CD8-positive, alpha-beta memory T cell (primary cell): ENCODE measurements at places on chromosomes 6 and 20.

- peak; percentile 55 for DNase-seq
These were observed 36.7 kb upstream of the AAR2 start for GRCh38 chr20:36199345-36200257.

DNA sequence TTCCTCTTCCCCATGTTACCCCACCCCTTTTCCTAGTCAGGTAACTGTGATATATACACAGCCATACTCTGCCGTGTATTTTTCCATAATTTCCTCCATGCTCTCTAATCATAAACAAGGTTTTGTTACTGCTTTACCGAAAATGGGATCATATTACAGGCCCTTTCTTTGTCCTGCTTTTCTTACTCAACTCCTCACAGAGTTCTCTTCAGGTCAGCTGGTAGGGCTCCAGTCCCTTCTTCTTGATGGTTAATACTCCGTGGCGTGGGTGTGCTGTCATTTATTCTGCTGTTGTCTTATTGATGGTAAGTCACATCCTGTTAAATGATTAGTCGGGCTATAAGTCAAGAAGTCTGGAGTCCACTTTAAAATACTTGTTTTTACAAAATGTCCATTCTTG is 24.9 kb upstream of the PI16 start:
- no peak for DNase-seq

GRCh38 chr6:42751055-42751454 is 5.2 kb upstream of the TBCC start:
- DNase-seq: no peak

DNA sequence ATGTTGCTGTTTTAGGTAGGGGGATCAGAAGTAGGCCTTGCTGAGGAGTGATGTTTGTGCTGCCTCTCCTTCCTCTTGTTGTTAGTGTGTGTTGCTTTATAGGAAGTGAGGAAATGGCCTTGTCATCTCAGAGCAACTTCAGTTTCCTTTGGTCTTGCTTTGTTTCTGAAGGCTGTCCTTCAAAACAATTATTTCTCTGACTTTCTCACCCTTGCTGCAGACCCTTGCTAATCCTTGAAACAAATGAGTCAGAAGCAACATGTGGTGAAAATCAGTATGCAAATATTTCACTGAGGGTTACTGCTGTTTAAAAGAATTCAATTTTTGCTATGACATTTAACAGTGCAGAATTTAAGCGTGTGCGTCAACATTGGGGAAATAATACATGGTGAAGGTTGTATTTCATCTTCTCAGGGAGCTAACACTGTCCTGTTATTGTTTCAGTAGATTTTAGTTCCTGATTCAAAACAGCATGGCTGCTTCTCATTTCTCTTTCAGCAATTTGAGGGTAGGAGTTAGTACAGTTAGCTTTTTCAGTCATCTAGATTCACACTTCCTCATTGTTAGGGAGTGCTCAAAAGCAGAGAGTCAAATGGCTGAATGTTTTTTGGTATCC is 13.8 kb downstream of the RNF144B start:
- no peak for DNase-seq

GRCh38 chr20:2762578-2763131 is 37.8 kb downstream of the CPXM1 start:
- no peak for DNase-seq

DNA sequence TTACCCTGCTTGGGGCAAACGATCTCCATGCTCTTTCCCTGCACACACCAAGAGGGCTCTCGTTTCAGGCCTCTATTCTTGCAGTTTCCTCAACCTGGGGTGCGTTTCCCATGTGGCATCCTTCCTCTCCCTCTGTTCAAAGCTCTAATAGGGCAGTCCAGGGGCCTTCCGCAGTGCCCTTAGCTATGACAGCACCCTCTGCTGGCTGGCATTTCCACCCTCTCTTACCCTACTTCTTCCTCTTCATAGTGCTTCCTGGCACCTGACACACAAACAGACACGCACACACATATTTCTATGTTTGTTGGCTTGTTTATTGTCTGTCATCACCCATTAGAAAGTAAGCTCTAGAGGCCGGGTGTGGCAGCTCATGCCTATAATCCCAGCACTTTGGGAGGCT is 294.0 kb downstream of the CLIC5 start:
- DNase-seq: no peak

- no peak for DNase-seq
These were observed 1.3 kb upstream of the HLA-A start for GRCh38 chr6:29941016-29941415.

DNA sequence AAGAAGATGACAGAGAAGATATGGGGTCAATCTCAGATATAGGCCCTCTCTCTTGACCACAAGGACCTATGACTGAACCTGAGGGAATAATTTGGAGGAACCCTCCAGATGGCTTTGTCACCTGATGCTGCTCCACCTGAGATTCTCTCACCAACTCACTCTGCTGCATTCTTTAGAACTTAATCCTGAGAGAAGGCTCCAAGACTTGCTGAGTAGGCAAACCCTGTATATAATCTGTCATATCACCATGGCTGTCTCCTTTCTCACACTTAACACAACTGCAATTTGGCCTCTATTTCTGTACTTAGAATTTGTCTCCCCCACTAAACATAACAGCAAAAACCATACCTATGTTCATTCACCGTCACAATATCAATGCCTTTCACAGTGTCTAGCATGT is 172.3 kb downstream of the PKHD1 start:
- no peak for DNase-seq

GRCh38 chr6:73610444-73611275 is 43.1 kb downstream of the SLC17A5 start:
- no peak for DNase-seq

- DNase-seq: no peak
These were observed 35.1 kb downstream of the TULP4 start for GRCh38 chr6:158347335-158347734.

GRCh38 chr6:122640366-122640765 is 30.2 kb downstream of the PKIB start:
- DNase-seq: no peak

DNA sequence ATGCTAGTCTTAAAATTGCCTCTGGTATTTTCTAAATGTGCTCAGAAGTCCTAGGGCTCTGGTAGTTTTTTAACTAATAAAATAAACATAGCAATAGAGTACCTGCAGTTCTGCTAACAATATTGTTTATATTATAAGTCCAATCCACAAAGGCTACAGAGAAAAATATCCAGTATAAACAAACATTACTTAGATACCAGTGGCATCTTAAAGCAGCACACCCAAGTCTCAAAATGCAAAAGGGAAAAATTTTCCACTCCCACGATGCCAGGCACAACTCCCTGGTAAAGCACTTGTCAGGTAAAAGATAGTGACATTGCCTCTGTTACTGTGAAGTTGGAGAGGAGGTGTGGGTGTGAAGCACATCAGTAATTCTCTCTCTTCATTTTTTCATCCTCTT is 123.3 kb downstream of the OGFRL1 start:
- no peak for DNase-seq

- DNase-seq: no peak
These were observed 7.4 kb downstream of the PTPRA start for GRCh38 chr20:2880650-2881049.

DNA sequence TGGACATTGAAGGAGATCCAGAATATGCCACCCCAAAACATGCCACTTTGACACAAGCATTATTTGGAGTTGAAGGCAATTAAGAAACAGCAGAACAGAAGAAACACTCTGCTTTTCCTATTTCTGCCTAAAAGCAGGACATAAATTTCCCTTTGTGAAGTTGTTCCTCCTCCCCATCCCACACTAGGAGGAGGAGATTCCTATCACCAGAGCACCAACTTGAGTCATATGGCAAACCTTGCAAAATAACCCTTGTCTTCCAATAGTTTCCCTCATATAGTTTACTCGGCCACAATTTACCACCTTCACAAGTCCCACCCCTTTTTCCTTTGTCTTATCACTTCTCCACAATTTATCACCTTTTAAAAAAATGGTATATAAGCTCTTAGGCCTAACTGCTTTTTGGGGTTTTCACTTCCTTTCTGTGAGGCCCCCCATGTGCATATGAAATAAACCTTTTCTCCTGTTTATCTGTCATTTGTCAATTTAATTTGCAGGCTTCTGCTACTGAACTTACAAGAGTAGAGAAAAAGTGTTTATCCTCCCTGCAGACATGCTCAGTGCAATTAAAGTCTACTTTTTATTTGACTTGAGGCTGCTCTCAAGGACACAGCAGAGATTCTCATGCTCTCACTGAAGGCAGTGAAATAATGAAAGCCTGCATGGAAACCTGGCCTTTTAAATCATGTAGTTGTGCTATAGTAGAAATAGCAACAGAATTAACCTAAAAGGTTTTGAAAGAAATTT is 2.8 kb upstream of the RAB23 start:
- DNase-seq: no peak

DNA sequence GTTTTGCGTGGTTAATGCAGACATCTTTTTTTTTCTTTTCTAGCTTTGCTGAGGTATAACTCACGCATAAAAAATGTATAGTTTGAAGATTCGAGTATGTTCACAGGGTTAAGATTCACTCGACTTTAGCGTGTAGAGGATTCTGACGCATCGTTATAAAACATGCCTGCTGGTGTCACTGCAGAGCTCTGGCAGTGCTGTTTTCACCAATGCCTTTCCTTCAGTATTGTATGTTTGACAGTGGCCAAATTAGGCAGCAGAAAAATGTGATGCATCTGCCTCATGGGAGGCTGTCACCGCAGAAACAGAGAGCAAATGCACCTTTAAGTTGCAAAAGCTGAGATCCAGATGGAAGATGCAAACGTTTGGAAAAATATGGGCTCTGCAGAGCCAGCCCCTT is 18.0 kb upstream of the SIRPB2 start:
- peak; percentile 18 for DNase-seq

DNA sequence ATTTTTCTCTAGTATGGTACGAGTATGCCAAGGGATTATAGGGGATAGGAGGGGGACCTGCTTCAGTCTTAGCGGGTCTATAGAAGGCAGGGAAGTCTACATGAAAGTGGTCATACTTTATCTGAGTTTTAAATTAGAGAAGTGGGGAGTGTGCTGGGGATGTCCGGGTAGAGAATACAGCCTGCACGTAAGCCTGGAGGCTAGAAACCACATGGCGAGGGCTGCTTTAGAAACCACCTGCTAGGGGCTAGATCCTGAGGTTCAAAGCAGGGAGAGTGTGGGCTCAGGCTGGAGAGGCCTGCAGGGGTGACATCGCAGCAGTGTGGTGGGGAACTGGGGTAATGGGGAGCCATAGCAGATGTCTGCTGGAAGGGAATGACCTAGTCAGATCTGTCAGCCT is 85.2 kb downstream of the VEGFA start:
- DNase-seq: no peak

DNA sequence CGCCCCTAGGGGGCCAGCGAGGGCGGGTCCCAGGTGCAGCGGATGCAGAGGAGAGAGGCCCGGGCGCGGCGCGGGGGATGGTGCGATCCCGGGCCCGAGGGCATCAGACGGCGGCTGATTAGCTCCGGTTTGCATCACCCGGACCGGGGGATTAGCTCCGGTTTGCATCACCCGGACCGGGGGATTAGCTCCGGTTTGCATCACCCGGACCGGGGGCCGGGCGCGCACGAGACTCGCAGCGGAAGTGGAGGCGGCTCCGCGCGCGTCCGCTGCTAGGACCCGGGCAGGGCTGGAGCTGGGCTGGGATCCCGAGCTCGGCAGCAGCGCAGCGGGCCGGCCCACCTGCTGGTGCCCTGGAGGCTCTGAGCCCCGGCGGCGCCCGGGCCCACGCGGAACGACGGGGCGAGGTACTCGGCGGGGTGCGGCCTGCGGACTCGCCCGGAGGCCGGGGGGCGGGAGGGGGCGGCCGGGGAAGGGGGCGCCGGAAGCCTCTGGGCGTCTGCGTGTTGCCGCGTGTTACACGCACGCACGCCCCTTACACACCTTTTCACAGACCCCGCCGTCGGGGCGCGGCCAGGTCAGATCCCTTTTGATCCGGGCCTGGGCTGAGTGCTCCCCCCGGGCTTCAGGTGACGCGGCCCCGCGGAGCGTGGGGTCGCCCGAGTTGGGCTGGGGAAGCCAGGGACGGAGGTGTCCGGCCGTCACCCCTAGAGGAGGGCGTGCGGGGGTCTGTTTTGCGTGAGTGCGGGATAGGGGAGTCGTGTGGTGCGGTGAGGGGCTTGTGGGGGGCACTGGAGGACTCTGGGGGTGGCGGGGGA is 412 bp downstream of the TRIB3 start:
- DNase-seq: peak; percentile 31

- peak; percentile 71 for DNase-seq
These were observed 37.1 kb downstream of the SUN5 start for GRCh38 chr20:32966881-32967781.

DNA sequence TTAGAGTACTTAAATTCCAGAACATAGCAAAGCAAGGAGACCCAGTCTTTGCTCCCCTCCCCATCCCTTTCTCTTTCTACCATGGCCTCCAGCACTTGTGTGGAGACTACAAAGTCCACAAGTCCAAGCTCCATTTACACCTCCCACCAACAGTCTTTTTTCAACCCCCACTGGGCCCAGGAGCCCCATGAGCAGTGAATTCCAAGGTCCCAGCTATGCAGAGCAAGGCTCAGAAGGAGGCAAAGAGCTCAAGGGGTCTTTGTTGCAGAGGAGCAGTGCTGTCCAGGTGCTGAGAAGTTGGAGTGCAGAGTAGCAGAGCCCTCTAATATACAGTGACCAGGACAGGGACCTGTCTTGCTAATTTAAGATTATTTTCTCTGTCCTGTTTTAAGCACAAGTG is 9.0 kb downstream of the PAK5 start:
- DNase-seq: no peak
